ENCODE measurements at places on chromosomes 3 and 15. TPM values are rescaled to one million over a fixed set of nuclear protein-coding genes. Genes with fewer than 3 reads are reported as not detected.

Gene CAMP
- 0.19 TPM for polyA plus RNA-seq

DNA sequence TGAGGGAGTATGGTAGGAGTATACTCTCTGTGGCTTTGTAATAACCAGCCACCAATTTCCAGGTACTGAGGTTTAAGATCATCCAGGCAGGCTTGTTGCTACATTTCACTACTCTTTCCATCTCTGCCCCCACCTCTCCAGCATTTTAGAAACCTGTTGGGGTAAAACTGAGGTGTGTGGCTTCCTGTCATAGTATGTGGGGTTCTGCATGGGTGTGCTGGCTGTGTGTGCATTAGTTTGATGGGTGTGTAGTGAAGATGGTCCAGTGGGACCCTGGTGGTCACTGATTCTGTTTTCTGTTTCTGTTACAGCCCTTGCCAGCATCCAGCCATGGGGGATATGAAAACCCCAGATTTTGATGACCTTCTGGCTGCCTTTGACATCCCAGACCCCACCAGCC is 34.0 kb downstream of the ZNF592 start:
- no peak for DNase-seq

GRCh38 chr3:106058475-106058874 is 189.7 kb upstream of the CBLB start:
- DNase-seq: no peak

GRCh38 chr15:76140074-76140464 is 80.3 kb downstream of the TMEM266 start:
- DNase-seq: no peak

GRCh38 chr3:190319660-190320059 is 2.6 kb downstream of the CLDN1 start:
- no peak for DNase-seq

GRCh38 chr3:42377681-42378080 is 32.7 kb downstream of the LYZL4 start:
- DNase-seq: no peak

GRCh38 chr3:172213200-172213599 is 173.8 kb downstream of the FNDC3B start:
- DNase-seq: peak; percentile 46

GRCh38 chr3:72708441-72708840 is 139.8 kb downstream of the SHQ1 start:
- DNase-seq: no peak

GRCh38 chr15:32908135-32908801 is 190.5 kb downstream of the GREM1 start:
- peak; percentile 6 for DNase-seq

GRCh38 chr3:20760981-20761380 is 575.0 kb upstream of the SGO1 start:
- no peak for DNase-seq

Data from large intestine (tissue), 12 donors.